ENCODE measurements at places on chromosomes 13 and 19.

DNA sequence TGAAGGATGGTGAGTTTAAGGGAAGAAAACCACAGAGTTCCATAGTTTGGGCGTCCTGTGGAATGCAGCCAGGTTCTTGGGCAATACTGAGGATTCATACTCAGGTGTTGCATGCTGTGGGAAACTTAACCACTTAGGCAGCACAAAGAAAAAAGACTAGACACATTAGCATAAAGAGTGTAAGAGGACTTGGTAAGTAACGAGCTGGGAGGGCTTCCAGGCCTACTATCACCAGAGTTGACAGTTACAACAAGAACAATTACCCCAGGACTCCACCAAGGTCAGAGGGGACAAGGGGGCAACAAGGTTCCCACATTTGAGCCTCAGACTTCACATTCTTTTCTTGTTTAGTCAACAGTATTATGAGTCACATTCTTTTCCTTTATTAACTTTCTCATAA lies 33.2 kb downstream of the KCTD12 start:
- no peak for DNase-seq

DNA sequence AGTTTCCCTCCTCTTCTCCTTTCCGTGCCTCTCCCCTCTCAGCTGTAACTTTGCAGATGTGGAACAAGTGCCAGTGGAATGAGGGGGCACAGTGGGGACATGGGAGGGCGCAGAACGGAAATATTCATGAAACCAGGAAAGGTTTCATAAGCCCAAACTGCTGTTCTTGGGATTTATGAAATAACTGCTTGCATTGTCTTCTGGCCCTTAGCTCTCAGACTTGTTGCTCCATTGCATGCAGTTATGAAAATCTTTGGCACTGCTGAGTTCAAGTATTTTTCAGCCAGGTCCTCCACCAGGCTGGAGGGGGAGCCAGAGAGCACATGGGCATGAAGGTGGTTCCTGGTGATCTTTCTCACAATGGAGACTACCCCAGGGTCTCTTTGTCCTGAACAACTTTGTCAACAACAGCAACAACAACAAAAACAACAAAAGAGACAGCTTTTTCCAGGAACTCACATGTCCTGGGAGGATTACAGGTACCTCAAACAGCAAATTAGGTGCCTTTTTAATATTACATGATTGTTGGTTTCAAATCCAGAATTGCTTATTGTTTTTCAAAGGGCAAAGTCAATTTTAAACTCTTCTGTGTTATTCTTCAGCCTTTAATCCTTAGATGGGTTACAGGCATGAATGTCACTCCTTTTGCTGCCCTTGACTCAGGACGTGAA lies 1.5 kb downstream of the RGCC start:
- DNase-seq: peak; percentile 5

DNA sequence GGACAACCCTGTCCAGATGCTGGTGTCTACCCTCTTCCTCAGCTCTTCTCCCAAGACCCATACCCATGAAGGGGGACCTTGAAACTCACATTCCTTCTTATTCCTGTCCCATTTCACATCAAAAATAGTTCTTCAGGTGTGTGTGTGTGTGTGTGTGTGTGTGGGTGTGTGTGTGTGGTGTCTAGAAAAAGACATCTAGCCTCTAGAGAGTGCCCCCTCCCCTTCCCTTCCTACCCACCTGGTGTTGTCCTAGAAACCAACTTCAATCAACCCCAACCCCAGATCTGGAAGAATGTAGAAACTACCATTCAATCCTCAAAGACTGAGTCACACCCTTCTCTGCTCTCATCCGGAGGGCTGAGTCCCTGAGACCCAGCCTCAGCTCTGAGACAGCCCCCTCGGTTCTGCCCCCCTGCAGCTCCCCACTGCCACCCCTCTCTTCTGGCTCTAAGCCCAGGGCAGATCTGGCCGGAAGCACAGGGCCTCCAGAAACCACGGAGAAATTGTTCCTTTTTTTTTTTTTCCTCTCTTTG lies 3.5 kb downstream of the KCNN4 start:
- no peak for DNase-seq

DNA sequence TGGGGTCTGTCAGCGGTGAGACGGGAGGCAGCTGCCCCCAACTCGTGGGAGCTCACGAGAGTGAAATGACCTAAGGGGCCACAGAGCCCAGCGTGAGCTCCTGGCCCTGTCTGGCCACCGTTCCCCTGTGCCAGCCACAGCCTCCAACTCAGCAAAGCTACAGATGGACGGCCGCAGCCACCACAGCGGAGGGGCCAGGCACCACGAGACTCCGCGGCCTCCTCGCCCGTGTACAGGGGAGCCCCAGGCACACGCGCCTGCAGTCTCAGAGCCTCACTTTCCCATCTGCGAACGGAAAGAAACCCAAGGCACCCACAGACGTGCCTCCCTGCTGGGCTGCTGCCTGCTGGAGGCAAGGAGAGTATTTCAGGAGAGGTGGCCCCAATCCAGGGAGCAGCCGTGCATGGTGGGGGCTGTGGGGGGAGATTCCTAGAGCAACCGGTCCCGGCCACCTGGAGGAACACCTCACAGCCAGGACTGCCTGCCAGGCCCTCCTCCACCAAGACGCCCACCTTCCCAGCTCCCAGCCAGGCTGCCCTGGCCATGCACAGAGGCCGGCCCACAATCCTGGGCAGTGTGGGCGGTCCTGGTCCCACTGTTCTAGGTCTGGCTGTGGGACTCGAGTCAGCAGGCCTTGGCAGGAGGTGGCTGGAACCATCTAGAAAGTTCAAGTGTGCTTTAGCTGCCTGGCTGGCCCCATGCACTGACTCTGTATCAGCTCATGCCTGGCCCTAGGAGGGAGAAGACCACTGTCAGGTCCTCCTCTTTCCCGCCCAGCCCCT lies 1.9 kb downstream of the MKNK2 start:
- no peak for DNase-seq

DNA sequence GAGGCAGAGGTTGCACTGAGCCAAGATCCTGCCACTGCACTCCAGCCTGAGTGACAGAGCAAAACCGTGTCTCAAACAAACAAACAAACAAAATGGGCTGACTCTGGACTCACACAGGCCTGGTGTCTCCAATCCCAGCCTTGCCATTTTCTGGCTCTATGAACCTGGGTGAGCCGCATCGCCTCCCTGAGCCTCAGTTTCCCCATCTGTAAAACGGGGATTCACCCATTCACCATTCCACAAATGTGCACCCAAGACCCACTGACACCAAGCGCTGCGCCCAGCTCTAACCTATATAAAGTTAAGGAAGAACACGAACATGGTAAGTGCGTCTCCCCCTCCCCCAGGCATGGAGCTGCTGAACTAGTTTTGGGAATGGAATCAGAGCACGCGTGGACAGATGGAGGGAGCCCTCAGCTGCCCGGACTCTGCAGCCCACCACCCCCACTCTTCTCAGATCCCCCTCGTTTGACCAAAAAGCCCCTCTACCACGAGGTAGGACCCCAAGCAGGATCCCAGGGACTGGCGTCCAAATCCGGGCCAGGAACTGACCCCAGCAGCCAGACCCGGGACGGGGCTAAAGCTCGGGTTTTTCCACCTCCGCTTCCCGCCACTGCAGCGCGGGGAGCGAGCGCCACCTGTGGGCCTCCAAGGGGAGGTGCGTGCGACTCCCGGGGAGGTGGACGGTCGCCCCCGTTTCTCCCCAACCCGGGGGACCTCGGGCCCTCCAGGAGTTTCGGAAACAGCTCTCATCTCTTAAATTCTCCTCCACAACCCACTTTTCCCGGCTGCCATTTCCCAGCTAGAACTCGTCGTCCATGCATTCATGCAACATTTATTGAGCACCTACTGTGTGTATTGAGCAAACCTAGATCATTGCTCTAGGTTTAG lies 33.0 kb upstream of the ADGRE5 start:
- DNase-seq: no peak

- DNase-seq: no peak
Measured at GRCh38 chr13:69243366-69243765, 864.3 kb upstream of the ATXN8OS start.

DNA sequence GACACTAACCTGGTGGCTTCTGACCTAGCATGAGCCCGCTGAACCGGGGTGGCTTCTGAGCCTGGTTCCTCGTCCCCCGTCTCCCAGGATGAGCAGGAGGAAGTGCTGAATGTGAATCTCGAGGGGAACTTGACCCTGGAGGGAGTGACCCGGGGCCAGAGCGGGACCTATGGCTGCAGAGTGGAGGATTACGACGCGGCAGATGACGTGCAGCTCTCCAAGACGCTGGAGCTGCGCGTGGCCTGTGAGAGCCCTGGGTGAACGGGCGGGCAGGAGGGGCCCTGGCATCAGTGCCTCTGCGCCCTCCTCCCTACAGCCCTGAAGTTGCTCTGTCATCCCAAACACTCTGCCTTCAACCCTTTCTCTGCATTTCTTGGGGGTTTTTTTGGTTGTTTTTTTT lies 5.6 kb downstream of the BCAM start:
- DNase-seq: no peak

DNA sequence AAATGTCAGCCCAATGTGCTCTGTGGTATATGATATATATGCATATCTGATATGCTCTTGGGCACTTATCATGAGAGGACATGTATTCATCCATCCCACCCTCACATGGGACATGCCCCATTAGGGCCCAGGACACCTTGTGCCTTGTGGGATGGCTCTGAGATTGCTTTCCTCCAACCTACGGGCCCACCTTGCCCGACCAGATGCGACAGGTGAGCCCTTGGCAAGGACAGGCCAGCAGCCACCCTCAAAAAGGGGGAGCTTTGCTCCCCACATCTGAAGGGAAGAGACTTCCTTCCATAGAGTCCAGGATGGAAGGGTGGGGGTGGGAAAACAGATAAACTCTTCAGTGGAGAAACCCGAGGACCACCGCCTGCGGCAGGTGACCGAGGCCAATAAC lies 58.6 kb downstream of the SLC7A1 start:
- DNase-seq: no peak

GRCh38 chr19:52536448-52536800 lies 9.0 kb downstream of the ZNF808 start:
- no peak for DNase-seq

DNA sequence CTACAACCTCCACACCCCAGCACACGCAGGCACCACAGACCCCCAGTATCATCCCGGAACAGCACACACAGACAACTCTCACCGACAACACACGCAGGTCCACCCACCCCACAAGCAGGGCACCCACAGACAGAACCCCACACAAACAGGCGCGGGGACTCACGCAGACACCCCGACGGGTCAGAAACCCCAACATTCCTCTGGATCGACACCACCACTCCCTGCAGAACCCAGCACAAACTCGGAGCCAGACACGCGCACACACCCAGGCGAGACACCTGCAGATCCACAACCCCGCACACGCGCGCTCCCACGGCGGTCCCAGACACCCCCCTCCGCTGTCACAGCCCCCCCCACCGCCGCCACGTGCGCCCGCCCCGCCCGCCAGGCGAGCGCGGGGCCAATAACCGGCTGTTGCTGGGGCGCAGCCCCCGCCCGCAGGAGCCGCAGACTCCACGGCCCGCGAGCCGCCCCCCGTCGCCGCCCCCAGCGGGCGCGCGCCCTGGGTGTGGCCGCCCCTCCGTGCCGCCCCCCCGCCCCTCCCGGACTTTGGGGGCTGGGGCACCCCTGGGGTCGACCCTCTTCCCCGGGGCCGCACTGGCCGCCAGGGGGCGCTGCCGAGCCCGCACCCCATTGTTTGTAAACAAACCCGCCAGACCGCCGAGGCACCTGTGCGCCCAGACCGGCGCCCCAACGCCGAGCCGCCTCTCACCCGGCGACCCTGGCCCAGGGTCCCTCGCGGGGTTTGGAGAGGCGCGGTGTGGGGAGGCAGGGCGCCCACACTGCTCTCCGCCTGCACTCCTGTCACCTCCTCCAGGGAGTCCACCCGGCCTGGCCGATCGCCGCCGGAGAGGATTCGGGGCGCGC lies 712 bp downstream of the BBC3 start:
- no peak for DNase-seq

- DNase-seq: no peak
Measured at GRCh38 chr13:111342721-111343120, 22.3 kb downstream of the TEX29 start.

DNA sequence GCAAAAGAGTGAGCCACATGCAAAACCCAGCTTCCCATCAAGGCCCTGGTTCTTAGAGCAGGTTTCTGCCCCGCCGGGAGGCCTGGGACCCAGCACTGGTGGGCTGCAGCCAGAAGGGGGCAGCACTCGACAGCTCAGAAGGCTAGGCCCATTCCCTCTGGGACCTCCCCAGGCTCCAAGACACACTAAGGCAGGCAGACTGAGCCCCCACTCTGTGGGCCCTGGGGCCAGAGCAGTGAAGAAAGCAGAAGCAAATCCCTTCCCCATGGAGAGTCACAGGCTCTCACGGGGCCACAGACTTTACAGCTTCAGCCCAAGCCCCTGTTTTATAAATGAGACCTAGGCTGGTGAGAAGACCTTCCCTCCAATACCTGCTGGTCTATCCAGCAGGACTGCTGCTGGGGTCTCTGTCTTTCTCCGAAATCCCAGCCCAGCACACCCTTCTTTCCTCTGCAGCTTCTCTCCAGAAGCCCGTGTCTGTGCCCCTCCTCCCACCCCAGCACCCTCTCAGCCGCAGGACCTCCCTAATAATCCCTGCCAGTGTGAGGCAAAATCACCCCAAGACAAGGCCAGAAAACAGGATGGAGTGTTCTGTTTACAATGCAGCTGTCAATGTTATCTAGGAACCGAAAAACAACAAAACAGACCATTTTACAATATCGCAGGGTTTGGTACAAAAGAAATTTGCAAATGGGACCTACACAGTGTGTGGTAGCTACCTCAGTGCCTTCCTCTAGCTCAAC lies 109.3 kb downstream of the ABCC4 start:
- DNase-seq: no peak

DNA sequence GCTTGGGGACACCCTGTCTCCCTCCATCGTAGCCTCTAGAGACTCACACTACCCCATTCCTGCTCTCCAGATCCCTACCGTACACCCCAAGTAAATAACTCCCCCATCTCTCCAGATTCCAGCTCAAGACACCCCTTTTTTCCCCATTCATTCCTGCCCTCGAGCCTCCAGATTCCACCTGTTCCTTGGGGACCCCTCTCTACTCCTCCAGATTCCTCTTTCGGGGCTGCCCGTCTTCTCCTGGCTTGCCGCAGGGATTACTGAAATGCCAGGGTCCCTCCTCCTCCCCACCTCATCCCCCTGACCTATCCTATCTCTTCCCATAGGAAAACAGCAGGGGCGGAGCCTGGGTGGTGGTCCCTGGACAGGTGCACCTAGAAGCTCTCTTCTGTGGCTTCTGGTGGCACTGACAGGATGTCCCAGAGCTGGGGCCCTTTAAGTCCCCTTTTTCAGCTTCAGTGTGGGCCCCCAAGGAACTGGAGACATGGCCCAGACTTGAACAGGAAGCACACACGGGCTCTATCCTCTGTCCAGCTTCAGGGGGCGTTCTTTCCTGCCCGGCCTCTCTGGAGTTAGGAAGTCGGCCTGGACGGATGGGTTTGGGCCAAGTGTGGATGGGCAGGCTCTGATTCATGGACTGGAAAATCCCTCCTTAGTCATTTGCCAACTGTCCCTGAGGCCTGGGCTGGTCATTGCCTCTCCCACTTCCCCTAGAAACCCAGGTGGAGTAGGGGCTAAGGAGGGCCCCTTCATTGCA lies 1.2 kb downstream of the ZSWIM4 start:
- DNase-seq: no peak

- DNase-seq: no peak
Measured at GRCh38 chr19:53538378-53539109, 599 bp downstream of the ZNF331 start.

Data from esophagus squamous epithelium (tissue), 5 donors.